ENCODE measurements at places on chromosomes 5 and 9. TPM values are rescaled to one million over a fixed set of nuclear protein-coding genes. Genes with fewer than 3 reads are reported as not detected.

Gene ROPN1L
- total RNA-seq: 0.39 TPM

Gene MELK
- total RNA-seq: 10.4 TPM

Gene PDCD1LG2
- total RNA-seq: 1.1 TPM

Gene SLC31A2
- 4.2 TPM for total RNA-seq

Gene BRD3
- total RNA-seq: 49.0 TPM

Gene IFNA21
- total RNA-seq: not detected

DNA sequence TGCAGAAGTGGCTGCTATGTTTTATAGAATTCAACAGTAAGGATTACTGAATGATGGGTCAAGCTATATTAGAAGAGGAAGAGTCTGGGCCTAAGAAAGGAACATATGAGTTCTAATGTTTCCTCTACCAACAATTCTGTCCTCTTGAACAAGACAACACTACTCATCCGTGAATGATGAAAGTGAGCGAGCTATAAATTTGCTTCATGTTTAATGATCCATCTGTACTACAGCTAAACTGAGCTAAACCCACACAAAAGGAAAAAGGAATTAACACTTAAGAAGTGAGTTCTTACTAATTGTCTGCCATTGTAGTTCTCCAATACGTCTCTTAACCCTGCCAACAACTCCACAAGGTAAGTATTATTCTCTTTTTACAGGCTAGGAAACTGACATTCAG, 204.4 kb downstream of the GLIS3 start:
- no peak for DNase-seq
- H3K27me3 ChIP-seq: no peaks in the 10 kb centered on the region
- no peak overlapping the region for H3K4me3 ChIP-seq
- no peak overlapping the region for H3K27ac ChIP-seq
- H3K36me3 ChIP-seq: peaks cover 1% of the 10 kb centered on the region

- H3K27ac ChIP-seq: no peak overlapping the region
- H3K27me3 ChIP-seq: peaks cover 25% of the 10 kb centered on the region
- H3K36me3 ChIP-seq: no peaks in the 10 kb centered on the region
Observed at GRCh38 chr9:89980600-89980999, 375.8 kb downstream of the GADD45G start.

DNA sequence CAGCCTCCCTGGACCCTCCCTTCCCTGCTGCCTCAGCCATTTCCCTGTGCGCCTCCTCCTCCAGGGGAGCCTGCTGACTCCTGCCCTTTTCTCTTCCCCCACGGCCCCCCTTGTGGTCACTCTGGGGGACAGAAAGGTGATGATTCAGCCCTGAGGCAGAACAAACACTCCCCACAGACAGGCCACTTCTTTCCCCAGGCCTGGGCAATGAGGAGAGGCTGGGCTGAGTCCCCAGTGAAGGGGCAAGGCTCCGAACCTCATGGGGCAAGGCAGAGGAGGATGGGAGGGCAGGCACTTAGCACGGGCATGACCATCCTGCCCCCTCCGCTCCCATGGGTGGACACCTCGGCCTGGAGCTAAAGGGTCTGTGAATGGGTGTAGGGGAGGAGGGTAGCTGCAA, 21.0 kb downstream of the CSF1R start:
- peaks cover 42% of the 10 kb centered on the region for H3K4me1 ChIP-seq
- peak overlapping the region; percentile 68 for H3K27ac ChIP-seq
- DNase-seq: no peak
- H3K27me3 ChIP-seq: no peaks in the 10 kb centered on the region
- H3K36me3 ChIP-seq: no peaks in the 10 kb centered on the region

DNA sequence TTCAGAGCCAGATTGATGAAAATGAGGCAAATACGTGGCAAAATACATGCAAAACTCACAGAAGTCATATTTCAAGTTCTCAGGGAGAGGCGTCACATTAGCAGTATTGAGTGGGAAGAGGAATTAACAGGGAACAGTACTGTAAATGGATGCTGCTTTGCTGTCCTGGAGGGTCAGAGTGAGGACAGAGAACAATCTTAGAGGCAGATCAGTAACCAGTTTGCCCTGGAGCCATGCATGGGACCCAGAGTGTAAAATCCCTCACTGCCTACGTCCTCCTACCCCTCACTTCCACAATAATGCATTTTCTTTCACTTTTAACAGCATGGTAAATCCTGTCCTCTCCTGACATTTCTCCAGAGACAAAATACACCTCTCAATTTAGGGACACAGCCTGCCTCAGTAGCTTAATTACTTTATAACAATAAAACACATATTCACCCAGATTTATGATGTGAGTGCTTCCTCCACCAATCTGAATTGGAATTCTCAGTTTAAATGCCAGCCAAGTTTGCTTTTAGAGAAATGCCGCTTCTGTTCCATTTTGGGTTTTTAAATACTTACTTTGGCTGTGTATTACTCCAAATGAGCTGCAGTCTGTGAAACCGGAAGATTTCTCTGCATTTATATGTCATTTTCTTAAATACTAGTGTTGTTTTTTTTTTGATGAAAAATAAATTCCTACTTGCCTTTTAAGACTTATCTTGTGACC, 70.0 kb downstream of the LMNB1 start:
- no peaks in the 10 kb centered on the region for H3K36me3 ChIP-seq
- H3K27me3 ChIP-seq: no peaks in the 10 kb centered on the region
- H3K4me3 ChIP-seq: no peak overlapping the region
- peaks cover 9% of the 10 kb centered on the region for H3K4me1 ChIP-seq

Gene LHX3
- not detected for total RNA-seq

DNA sequence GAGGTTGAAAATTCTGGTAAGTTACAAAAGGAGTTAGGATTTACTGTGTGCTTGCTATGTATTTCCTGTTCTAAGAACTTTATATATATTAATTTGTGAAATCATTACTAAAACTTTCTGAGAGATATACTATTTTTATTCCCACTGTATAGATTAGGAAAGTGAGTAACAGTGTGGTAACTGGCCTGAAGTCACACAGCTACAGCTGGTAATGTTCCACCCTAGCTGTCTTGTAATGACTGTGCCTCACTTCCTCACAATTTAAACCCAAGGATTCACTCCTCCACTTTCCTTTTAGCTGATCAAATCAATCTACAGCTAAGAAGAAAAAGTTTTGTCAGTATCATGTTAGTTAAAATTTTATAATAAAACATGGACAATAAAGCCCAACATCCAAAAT, 278.8 kb downstream of the GAS1 start:
- H3K4me1 ChIP-seq: peaks cover 17% of the 10 kb centered on the region
- no peak overlapping the region for H3K4me3 ChIP-seq
- no peak for DNase-seq
- H3K27ac ChIP-seq: no peak overlapping the region

DNA sequence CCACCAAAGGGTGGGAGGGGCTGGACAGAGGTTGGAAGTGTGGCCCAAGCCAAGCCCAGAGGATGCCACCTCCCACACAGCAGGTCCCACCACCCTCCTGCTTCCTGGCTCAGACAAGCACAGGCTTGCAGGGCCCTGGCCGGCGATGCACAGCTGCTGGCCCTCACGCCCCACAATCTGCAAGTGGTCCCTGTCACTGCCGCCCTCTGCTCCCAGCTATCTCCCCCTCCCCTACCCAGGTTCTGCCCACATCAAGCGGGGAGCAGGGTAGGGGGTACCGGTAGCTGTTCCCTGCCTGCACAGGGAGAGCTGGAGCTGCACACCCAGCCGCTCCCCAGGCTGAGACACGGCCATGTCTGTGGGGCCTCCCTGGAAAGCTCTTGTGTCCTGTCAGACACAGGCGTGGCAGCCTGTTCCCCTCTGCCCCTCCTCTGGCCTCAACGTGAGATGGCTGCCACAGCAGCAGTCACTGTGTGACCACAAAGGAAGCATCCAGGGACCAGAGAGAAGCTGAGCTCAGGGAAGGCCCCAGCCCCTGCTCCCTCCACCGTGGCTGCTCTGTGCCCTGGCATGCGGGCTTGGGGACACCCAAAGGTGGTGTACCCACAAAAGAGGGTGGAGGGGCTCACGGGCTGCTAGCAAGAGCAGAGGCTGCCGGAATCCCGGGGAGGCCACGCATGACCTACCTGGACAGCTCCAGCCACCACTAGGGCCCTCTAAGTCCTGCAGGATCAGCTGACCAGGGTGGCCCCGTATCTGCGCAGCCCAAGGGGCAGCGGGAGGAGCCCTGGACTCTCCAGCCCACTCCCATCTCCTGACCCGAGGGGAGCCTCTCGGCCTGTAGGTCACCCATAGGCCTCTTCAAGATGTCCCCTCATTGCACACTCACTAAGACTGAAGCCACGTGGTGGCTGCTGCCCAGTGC, 10.9 kb upstream of the ZDHHC11 start:
- H3K4me1 ChIP-seq: no peaks in the 10 kb centered on the region
- H3K27ac ChIP-seq: no peak overlapping the region
- no peaks in the 10 kb centered on the region for H3K27me3 ChIP-seq
- DNase-seq: no peak
- H3K4me3 ChIP-seq: no peak overlapping the region
- peaks cover 15% of the 10 kb centered on the region for H3K36me3 ChIP-seq

DNA sequence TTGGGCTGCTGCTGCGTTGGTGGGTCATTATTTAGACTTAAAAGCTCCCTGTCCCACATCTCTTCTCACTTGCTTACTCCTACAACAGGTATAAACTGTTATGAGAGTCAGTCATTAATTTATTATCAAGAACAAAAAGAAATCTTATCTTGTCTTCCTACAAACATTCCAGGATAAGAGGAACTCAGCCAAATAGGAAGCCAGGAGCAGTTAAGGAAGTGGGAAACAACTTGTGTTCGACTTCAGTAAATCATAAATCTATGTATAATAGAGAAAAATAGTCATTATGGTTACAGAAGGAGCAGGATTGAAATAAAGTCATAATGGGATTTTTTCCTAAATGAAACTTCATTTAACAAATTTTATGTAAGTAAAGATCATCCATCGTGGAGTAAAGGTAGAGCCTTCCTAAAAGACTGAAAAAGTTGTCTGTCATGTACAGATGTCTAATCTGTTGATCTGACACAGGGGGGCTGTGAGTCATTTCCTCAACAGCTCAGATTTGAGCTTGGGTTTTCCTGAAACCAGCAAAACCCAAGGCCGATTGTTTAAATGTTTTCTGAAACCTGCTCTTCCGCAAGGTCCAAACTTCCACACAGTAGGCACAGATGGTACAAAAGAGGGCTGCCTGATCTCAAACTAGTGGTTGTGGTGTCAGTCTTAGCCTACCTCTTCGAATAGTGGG, 25.3 kb upstream of the LRRTM2 start:
- H3K27ac ChIP-seq: peak overlapping the region; percentile 80
- no peak for DNase-seq
- H3K4me3 ChIP-seq: no peak overlapping the region
- H3K27me3 ChIP-seq: no peaks in the 10 kb centered on the region
- peaks cover 22% of the 10 kb centered on the region for H3K36me3 ChIP-seq

DNA sequence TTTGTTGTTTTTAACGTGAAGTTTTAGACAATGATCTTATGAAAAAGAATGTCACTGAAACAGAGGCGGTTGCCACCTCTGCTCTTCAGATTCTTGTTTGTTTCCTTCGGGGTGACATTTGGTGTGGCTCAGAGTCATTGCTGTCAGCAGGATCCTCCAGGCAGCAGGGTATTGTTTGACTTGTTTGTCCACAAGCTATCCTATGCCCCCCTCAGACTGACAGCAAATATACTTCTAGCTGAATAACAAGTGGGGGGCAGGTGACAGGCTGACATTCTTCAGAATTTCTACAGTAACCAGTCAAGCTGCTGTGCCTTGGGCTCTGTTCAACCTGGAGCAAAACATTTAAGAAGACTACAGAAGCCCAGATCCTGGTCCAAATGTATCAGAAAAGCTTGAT, 383.3 kb downstream of the YTHDC2 start:
- H3K27ac ChIP-seq: no peak overlapping the region
- no peak for DNase-seq
- no peaks in the 10 kb centered on the region for H3K4me1 ChIP-seq

Gene IL3
- total RNA-seq: not detected

Measured in chondrocyte (in vitro differentiated cells).